ENCODE measurements at places on chromosomes 1 and 21. TPM values are rescaled to one million over a fixed set of nuclear protein-coding genes. Genes with fewer than 3 reads are reported as not detected.

DNA sequence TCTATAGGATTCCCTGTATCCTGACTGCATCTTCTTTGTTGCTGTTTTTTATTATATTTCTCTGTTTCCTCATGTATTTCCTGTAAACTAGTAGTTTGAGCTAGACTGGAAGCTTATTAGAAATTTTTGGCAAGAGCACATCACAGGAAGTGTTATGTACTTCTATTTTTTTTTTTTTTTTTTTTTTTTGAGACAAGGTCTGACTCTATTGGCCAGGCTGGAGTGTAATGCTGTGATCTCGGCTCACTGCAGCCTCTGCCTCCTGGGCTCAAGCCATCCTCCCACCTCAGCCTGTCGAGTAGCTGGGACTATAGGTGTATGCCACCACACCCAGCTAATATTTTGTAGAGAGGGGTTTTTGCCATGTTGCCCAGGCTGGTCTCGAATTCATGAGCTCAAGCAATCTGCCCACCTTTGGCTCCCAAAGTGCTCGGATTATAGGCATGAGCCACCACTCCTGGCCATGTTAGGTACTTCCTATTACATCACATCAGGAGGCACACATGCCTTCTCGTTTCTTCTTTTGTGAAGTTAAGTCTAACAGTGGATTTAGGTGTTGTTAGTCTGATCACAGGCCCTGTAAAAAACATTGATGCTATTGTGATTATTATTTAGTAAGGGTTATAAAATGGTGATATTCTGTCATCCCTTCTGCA is 12.5 kb downstream of the C1orf21 start:
- H3K4me1 ChIP-seq, result no peaks in the 10 kb centered on the region
- no peaks in the 10 kb centered on the region for H3K36me3 ChIP-seq
- no peak for DNase-seq
- H3K27me3 ChIP-seq, result no peaks in the 10 kb centered on the region

- no peaks in the 10 kb centered on the region for H3K36me3 ChIP-seq
- H3K4me3 ChIP-seq, result no peak overlapping the region
- no peak for DNase-seq
- no peaks in the 10 kb centered on the region for H3K27me3 ChIP-seq
Measured at GRCh38 chr21:45724345-45724961, 80.9 kb downstream of the PCBP3 start.

GRCh38 chr1:16903458-16903796 is 7.6 kb downstream of the RNU1-2 start:
- no peaks in the 10 kb centered on the region for H3K27me3 ChIP-seq
- DNase-seq, result no peak
- peak overlapping the region; percentile 36 for H3K4me3 ChIP-seq
- H3K36me3 ChIP-seq, result no peaks in the 10 kb centered on the region

GRCh38 chr1:195939844-195940243 is 668.4 kb downstream of the KCNT2 start:
- no peaks in the 10 kb centered on the region for H3K36me3 ChIP-seq
- H3K4me3 ChIP-seq, result no peak overlapping the region
- no peaks in the 10 kb centered on the region for H3K4me1 ChIP-seq
- no peak overlapping the region for H3K27ac ChIP-seq
- no peaks in the 10 kb centered on the region for H3K27me3 ChIP-seq

- H3K4me1 ChIP-seq, result no peaks in the 10 kb centered on the region
- no peak for DNase-seq
Measured at GRCh38 chr21:18002393-18002792, 183.2 kb upstream of the C21orf91 start.

- no peak overlapping the region for H3K4me3 ChIP-seq
- no peaks in the 10 kb centered on the region for H3K36me3 ChIP-seq
- no peaks in the 10 kb centered on the region for H3K27me3 ChIP-seq
Measured at GRCh38 chr21:45466330-45467220, 61.6 kb downstream of the COL18A1 start.

- H3K27me3 ChIP-seq, result no peaks in the 10 kb centered on the region
- no peaks in the 10 kb centered on the region for H3K4me1 ChIP-seq
- H3K4me3 ChIP-seq, result no peak overlapping the region
Measured at GRCh38 chr21:34967509-34968289, 81.4 kb downstream of the RUNX1 start.

DNA sequence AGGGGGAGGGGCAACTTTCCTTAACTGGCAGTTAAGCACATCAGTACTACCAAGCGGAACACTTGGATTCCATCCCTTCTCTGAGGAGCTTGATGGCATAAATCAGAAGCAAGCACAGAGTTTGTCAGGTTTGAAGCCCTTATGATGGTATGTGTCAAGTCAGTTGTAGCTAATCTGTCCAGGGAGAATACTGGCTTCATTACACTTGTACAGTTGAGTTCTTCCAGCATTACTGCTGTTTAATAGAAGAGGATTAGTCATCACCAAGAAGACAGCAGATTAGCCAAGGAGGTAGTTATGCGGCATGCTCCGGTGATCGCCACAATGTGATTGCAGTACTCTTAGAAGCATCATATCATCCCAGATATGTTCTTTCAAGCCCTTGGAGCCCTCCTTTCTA is 2.1 kb upstream of the TDRD5 start:
- DNase-seq, result no peak
- H3K27me3 ChIP-seq, result peaks cover 20% of the 10 kb centered on the region
- H3K4me3 ChIP-seq, result no peak overlapping the region
- no peaks in the 10 kb centered on the region for H3K36me3 ChIP-seq

- no peaks in the 10 kb centered on the region for H3K27me3 ChIP-seq
- no peak overlapping the region for H3K4me3 ChIP-seq
- no peak overlapping the region for H3K27ac ChIP-seq
- DNase-seq, result no peak
- H3K4me1 ChIP-seq, result peaks cover 30% of the 10 kb centered on the region
Measured at GRCh38 chr1:184504040-184504954, 117.5 kb downstream of the C1orf21 start.

GRCh38 chr1:158809862-158810261 is 21.3 kb upstream of the MNDA start:
- peak overlapping the region; percentile 35 for H3K27ac ChIP-seq
- H3K4me1 ChIP-seq, result no peaks in the 10 kb centered on the region
- H3K4me3 ChIP-seq, result no peak overlapping the region
- H3K27me3 ChIP-seq, result no peaks in the 10 kb centered on the region

- no peak overlapping the region for H3K27ac ChIP-seq
- no peak overlapping the region for H3K4me3 ChIP-seq
- DNase-seq, result no peak
- H3K36me3 ChIP-seq, result no peaks in the 10 kb centered on the region
Measured at GRCh38 chr1:180973369-180973768, 49.3 kb downstream of the STX6 start.

DNA sequence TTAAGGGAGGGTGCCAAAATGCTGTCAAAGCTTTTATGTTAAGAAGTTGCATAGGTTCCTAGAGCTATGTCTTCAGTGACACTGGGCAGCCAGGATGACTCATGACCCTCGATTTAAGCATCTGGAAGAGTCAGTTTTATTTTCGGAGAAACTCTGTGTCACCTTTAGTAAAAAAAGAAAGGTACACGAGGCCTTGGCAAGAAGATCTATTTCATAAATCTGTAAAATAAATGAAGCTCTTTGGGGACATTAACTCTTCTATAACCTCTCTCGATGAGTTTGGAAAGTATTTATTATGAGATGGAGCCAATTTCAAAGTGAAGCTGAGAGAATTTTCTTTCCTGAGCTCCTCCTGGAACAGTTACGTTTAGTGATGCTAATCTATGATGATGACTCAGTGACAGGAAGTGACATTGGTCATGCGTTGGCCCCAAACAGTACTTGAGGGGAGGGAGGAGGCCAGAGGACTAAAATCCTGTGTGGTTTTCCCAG is 156.5 kb downstream of the HLX start:
- H3K36me3 ChIP-seq, result no peaks in the 10 kb centered on the region
- H3K27ac ChIP-seq, result peak overlapping the region; percentile 31
- no peaks in the 10 kb centered on the region for H3K27me3 ChIP-seq
- DNase-seq, result no peak
- H3K4me1 ChIP-seq, result no peaks in the 10 kb centered on the region
- H3K4me3 ChIP-seq, result no peak overlapping the region

CRYAA gene
- total RNA-seq, result not detected

FCRLB gene
- not detected for total RNA-seq

SLAMF9 gene
- total RNA-seq, result 0.64 TPM

TFF2 gene
- total RNA-seq, result not detected

MYOCOS gene
- not detected for total RNA-seq

TRAF3IP3 gene
- total RNA-seq, result 17.6 TPM

Measured in transverse colon (tissue), 4 donors.